ENCODE measurements at places on chromosomes 6 and 20. TPM values are rescaled to one million over a fixed set of nuclear protein-coding genes. Genes with fewer than 3 reads are reported as not detected.

Gene BACH2
- 4.5 TPM for total RNA-seq

Gene ZNF165
- total RNA-seq = 3.5 TPM

Gene OTOR
- total RNA-seq = not detected

Gene DYNLT2
- total RNA-seq = 0.67 TPM

Gene APOBEC2
- total RNA-seq = not detected

Gene BMP7
- total RNA-seq = 2.0 TPM

Gene CYP39A1
- total RNA-seq = 5.2 TPM

Gene GABRR1
- total RNA-seq = not detected

Gene MLN
- not detected for total RNA-seq

Gene SLC4A11
- 6.7 TPM for total RNA-seq

Gene SUMO4
- 1.8 TPM for total RNA-seq

Gene LY6G5C
- total RNA-seq = not detected

Gene HLA-DOB
- 3.8 TPM for total RNA-seq

Gene SPDEF
- not detected for total RNA-seq

Gene PDE7B
- not detected for total RNA-seq

Gene TAPBP
- total RNA-seq = 119 TPM

Gene TRAPPC3L
- not detected for total RNA-seq

Gene COL10A1
- not detected for total RNA-seq

Gene ENPP5
- 27.0 TPM for total RNA-seq

Gene OOEP
- total RNA-seq = 0.17 TPM

Gene BPIFA1
- not detected for total RNA-seq

Gene NKX2-2
- total RNA-seq = not detected

Gene CALHM6
- 0.66 TPM for total RNA-seq

Gene EYA4
- total RNA-seq = not detected

Gene FLRT3
- 194 TPM for total RNA-seq

Gene PRR18
- 0.09 TPM for total RNA-seq

Gene GNAS-AS1
- total RNA-seq = 0.33 TPM

Gene SEL1L2
- not detected for total RNA-seq

Gene PPP2R5D
- 32.2 TPM for total RNA-seq

Gene TBC1D22B
- total RNA-seq = 9.3 TPM

Gene FAM209B
- total RNA-seq = not detected
